ENCODE measurements at places on chromosomes 11 and 22. TPM values are rescaled to one million over a fixed set of nuclear protein-coding genes. Genes with fewer than 3 reads are reported as not detected.

NPAS4 gene
- polyA plus RNA-seq: not detected

EXPH5 gene
- polyA plus RNA-seq: 0.04 TPM

GRCh38 chr11:38756537-38756936 is 2158.5 kb upstream of the RAG2 start:
- H3K27me3 ChIP-seq: no peaks in the 10 kb centered on the region
- H3K4me1 ChIP-seq: no peaks in the 10 kb centered on the region
- H3K4me3 ChIP-seq: no peak overlapping the region
- H3K36me3 ChIP-seq: no peaks in the 10 kb centered on the region
- no peak overlapping the region for H3K27ac ChIP-seq

DNA sequence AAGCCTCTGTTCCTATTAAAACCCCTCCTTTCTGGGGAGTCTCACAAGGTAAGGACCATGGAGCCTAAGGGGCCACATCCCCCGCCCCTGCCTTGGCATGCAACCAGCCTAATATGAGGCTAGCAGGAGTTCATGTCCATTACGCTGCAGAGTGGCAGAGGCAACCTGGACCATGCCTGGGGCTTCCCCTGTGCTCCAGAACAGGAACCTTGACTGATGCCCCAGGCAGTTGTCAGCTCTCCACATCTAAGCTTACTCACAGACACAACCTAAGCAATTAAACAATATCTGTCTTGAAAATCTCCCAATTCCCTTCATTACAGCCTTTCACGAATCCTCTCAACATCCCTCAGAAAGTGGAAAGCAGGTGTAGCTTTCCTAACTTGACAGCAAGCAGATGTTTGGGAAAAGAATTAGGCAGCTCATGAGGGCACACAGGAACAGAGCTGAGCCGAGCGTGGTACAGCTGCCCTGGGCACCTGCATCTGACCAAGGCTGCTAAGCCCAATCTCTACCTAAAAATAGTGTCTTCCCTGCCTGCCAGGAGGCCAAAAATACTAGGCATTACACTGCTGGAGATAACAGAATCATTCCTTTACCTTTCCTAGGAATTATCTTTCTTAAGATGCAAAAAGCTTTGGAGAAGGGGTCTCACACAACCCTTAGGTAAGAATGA is 20.8 kb downstream of the C11orf71 start:
- DNase-seq: no peak
- H3K4me1 ChIP-seq: no peaks in the 10 kb centered on the region
- H3K4me3 ChIP-seq: no peak overlapping the region

- peaks cover 6% of the 10 kb centered on the region for H3K36me3 ChIP-seq
- peak within 1 kb of the TSS; percentile 97 for H3K27ac ChIP-seq
- H3K4me1 ChIP-seq: peaks cover 30% of the 10 kb centered on the region
- H3K27me3 ChIP-seq: no peaks in the 10 kb centered on the region
- H3K4me3 ChIP-seq: peak within 1 kb of the TSS; percentile 98
- no peak for DNase-seq
Observed at GRCh38 chr11:83156996-83157593, at the start of gene PCF11. PCF11 (plus strand) TSS chr11:83157131; CDS start chr11:83157440, 309 bp downstream.

GRCh38 chr22:27888310-27888709 is 30.7 kb downstream of the PITPNB start:
- H3K4me3 ChIP-seq: no peak overlapping the region
- no peaks in the 10 kb centered on the region for H3K27me3 ChIP-seq
- no peak overlapping the region for H3K27ac ChIP-seq
- H3K4me1 ChIP-seq: no peaks in the 10 kb centered on the region

- no peaks in the 10 kb centered on the region for H3K36me3 ChIP-seq
- H3K4me1 ChIP-seq: no peaks in the 10 kb centered on the region
- DNase-seq: no peak
- H3K4me3 ChIP-seq: no peak overlapping the region
- H3K27me3 ChIP-seq: peaks cover 52% of the 10 kb centered on the region
Observed at GRCh38 chr11:19345519-19345847, 104.7 kb upstream of the E2F8 start.

All from CD14-positive monocyte (primary cell).